ENCODE measurements at places on chromosomes 3 and 15.

DNA sequence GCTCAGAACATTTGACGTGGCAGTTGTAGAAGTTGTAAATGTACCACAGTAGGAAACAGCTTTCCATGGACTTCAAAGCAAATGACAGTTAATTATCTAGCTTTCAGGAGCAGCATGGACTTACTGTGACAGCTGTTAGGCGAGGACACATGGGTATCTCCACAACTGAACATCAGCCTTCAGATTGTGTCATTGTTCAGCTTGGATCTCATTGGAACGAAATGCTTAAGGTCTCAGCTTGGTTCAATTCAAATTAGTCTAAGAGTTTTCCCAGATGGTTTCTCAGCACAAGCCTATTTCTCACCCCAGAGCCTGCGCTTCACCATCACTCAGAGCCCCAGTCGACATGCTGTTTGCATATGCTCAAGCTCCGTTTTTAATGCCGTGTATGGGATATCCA lies 21.1 kb upstream of the GYG1 start:
- no peaks in the 10 kb centered on the region for H3K4me1 ChIP-seq
- H3K27me3 ChIP-seq, result no peaks in the 10 kb centered on the region
- no peaks in the 10 kb centered on the region for H3K36me3 ChIP-seq
- H3K4me3 ChIP-seq, result no peak overlapping the region
- H3K27ac ChIP-seq, result no peak overlapping the region

DNA sequence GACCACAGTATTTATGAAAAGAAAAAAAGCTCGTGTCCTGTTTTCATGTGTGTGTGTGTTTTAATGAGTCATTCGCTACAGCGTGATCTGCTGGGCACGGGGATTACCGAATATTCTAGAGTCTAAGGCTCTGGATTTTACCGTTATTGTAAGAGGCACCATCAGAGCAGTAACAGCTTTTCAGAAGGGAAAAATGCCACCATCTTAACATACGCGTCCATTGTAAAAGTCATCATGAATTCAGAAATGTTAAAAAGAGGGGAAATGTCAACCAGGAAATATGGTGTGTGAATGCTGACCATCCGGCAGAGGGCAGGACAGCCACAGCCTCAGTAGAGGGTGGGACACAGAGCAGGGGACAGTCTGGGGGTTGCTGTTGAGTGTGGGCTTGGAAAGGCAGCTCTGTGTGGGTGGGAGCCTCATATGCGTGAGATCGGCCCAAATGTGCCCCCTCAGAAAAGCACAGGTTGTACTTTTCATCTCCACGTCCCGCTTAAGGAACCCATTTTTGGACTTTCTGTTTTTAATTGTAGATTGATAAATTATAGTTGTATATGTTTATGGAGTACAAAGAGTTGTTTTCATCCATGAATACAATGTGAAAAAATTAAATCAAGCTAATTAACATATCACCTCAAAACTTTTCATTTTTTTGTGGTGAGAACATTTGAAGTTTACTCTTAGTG lies 69.6 kb downstream of the ASB7 start:
- no peaks in the 10 kb centered on the region for H3K4me1 ChIP-seq
- no peak for DNase-seq
- H3K27me3 ChIP-seq, result no peaks in the 10 kb centered on the region
- H3K36me3 ChIP-seq, result no peaks in the 10 kb centered on the region

- no peaks in the 10 kb centered on the region for H3K36me3 ChIP-seq
- no peak for DNase-seq
- H3K27ac ChIP-seq, result no peak overlapping the region
- H3K4me3 ChIP-seq, result no peak overlapping the region
Observed at GRCh38 chr3:67118635-67119034, 120.5 kb downstream of the KBTBD8 start.

GRCh38 chr3:160949460-160949859 lies 155.7 kb downstream of the B3GALNT1 start:
- no peaks in the 10 kb centered on the region for H3K27me3 ChIP-seq
- no peaks in the 10 kb centered on the region for H3K36me3 ChIP-seq
- H3K4me3 ChIP-seq, result no peak overlapping the region
- no peak overlapping the region for H3K27ac ChIP-seq

DNA sequence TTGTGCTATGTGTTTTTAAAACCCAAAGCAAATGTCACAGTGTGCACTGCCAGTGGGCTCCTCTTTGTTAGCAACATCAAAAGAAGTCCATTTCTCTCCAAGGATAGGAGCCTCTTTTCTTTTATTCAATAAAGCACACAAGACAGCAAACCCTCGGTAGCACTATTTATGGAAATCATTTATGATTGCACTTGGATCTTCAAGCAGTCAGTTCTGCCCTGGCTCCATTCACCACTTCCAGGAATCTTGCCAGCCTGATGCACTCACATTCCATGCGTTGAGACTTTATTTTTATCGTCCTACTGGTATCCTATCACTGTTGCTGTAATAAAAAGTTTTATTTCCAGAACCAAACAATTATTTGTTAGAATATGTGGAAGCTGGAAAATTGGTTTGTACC lies 412.1 kb downstream of the TBL1XR1 start:
- H3K4me3 ChIP-seq, result no peak overlapping the region
- H3K27me3 ChIP-seq, result no peaks in the 10 kb centered on the region
- no peak for DNase-seq

GRCh38 chr15:71316911-71317310 lies 201.6 kb downstream of the THSD4 start:
- no peak for DNase-seq
- H3K27me3 ChIP-seq, result no peaks in the 10 kb centered on the region
- no peaks in the 10 kb centered on the region for H3K36me3 ChIP-seq
- no peak overlapping the region for H3K4me3 ChIP-seq

GRCh38 chr3:100650651-100651619 lies 41.5 kb downstream of the ADGRG7 start:
- no peak overlapping the region for H3K27ac ChIP-seq
- H3K27me3 ChIP-seq, result no peaks in the 10 kb centered on the region
- no peaks in the 10 kb centered on the region for H3K4me1 ChIP-seq
- no peak for DNase-seq
- no peak overlapping the region for H3K4me3 ChIP-seq

- H3K4me3 ChIP-seq, result no peak overlapping the region
- H3K27ac ChIP-seq, result no peak overlapping the region
- no peaks in the 10 kb centered on the region for H3K36me3 ChIP-seq
- H3K27me3 ChIP-seq, result no peaks in the 10 kb centered on the region
- DNase-seq, result no peak
- peaks cover 7% of the 10 kb centered on the region for H3K4me1 ChIP-seq
Observed at GRCh38 chr3:127720161-127720823, 47.5 kb downstream of the ABTB1 start.

- H3K27ac ChIP-seq, result 0 out of 2 replicates have a peak overlapping the region, but pooled peaks have one; percentile 64
- H3K4me1 ChIP-seq, result no peaks in the 10 kb centered on the region
- H3K4me3 ChIP-seq, result peak overlapping the region; percentile 46
- no peaks in the 10 kb centered on the region for H3K36me3 ChIP-seq
- H3K27me3 ChIP-seq, result no peaks in the 10 kb centered on the region
Observed at GRCh38 chr3:158671821-158672214, 630 bp downstream of the LXN start.

DNA sequence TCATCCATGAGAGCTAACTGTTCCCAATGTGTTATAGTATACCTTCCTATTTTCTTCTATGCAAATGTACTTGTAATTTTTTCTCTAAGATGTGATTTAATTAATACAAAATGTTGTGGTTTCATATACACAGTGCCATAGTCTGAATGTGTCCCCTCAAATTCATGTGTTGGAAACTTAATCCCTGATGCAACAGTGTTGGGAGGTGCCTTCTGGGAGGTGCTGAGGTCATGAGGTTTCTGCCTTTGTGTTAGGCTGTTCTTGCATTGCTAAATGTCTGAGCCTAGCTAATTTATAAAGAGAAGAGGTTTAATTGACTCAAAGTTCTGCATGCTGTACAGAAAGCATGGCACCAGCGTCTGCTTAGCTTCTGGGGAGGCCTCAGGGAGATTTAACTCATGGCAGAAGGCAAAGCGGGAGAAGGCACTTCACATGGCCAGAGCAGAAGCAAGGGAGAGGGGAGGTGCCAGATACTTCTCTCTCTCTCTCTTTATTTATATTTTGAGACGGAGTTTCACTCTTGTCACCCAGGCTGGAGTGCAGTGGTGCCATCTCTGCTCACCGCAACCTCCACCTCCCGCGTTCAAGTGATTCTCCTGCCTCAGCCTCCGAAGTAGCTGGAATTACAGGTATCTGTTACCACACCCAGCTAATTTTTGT lies 34.7 kb upstream of the BNIP2 start:
- H3K27me3 ChIP-seq, result no peaks in the 10 kb centered on the region
- no peak overlapping the region for H3K27ac ChIP-seq
- no peaks in the 10 kb centered on the region for H3K4me1 ChIP-seq
- H3K4me3 ChIP-seq, result no peak overlapping the region

GRCh38 chr3:143809121-143809621 lies 39.1 kb downstream of the SLC9A9 start:
- peaks cover 3% of the 10 kb centered on the region for H3K4me1 ChIP-seq

GRCh38 chr3:186534113-186534669 lies 10.0 kb downstream of the CRYGS start:
- no peak overlapping the region for H3K27ac ChIP-seq
- H3K4me3 ChIP-seq, result no peak overlapping the region
- no peak for DNase-seq
- H3K4me1 ChIP-seq, result 0 out of 2 replicates have a peak, but pooled peaks cover 3% of the 10 kb centered on the region
- H3K27me3 ChIP-seq, result peaks cover 1% of the 10 kb centered on the region
- H3K36me3 ChIP-seq, result no peaks in the 10 kb centered on the region

- no peaks in the 10 kb centered on the region for H3K27me3 ChIP-seq
- H3K36me3 ChIP-seq, result no peaks in the 10 kb centered on the region
- DNase-seq, result no peak
- H3K4me3 ChIP-seq, result no peak overlapping the region
Observed at GRCh38 chr3:139652561-139652960, 25.2 kb downstream of the NMNAT3 start.

- no peak overlapping the region for H3K27ac ChIP-seq
- H3K36me3 ChIP-seq, result no peaks in the 10 kb centered on the region
- DNase-seq, result peak; percentile 100
- peaks cover 6% of the 10 kb centered on the region for H3K4me1 ChIP-seq
- no peak overlapping the region for H3K4me3 ChIP-seq
- no peaks in the 10 kb centered on the region for H3K27me3 ChIP-seq
Observed at GRCh38 chr15:69394556-69395282, 19.4 kb upstream of the KIF23 start.

DNA sequence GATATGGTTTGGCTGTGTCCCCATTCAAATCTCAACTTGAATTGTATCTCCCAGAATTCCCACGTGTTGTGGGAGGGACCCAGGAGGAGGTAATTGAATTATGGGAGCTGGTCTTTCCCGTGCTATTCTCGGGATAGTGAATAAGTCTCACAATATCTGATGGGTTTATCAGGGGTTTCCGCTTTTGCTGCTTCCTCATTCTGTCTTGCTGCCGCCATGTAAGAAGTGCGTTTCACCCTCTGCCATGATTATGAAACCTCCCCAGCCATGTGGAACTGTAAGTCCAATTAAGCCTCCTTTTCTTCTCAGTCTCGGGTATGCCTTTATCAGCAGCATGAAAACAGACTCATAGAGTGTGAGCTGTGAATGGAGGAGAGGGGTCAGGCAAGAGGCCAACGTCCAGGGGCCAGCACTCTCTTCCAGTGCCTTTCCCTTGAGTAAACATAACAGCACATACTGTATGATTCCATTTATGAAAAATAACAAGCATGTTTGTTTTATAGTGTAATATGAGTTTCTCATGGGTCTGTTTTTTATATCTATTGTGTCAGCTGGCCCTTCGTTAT lies 16.3 kb upstream of the LCTL start:
- H3K4me3 ChIP-seq, result no peak overlapping the region
- no peaks in the 10 kb centered on the region for H3K27me3 ChIP-seq
- no peaks in the 10 kb centered on the region for H3K36me3 ChIP-seq
- H3K27ac ChIP-seq, result no peak overlapping the region

DNA sequence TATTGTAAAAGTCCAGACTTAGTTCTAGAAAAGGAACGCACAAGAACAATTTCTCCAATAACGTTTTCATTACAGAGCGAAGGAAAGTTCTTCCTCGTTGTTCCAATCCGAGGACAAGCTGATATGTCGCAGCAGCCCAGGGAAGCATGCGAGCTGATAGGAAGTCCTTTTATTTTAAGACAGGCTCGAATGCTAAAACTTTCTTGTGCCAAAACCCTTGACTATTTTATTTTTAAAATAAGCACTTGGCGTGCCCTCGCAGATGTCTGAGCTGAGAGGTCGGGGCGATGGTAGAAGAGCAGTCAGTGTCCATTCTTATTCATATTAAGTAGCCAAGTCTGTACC lies 433 bp upstream of the MITF start:
- peak overlapping the region; percentile 71 for H3K4me3 ChIP-seq
- no peaks in the 10 kb centered on the region for H3K4me1 ChIP-seq
- H3K27ac ChIP-seq, result no peak overlapping the region
- no peak for DNase-seq
- no peaks in the 10 kb centered on the region for H3K36me3 ChIP-seq
- peaks cover 11% of the 10 kb centered on the region for H3K27me3 ChIP-seq

DNA sequence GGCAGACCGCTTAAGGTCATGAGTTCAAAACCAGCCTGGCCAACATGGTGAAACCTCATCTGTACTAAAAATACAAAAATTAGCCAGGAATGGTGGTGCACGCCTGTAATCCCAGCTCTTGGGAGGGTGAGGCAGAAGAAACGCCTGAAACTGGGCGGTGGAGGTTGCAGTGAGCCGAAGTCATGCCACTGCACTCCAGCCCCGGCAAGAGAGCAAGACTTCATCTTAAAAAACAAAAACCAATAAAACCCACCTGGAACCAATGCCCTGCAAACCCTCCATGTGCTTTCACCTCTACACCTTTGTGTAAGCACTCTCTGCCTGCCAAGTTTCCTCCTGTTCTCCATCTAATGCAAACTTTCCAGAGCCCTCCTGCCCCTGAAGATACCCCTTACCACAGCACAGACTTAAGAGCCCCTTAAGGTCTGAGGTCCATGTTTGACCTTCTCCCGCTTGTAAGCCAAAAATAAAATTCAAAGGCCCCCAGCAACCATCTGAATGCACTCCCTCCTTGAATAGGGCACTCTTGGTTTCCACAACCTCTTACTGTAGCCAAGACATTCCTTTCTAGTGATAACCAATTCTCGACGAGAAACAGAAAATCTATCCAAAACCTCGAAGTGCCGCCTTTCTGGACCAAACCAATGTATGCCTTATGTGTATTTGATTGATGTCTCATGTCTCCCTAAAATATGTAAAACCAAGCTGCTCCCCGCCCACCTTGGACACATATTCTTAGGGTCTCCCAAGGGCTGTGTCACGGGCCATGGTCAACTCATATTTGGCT lies 3.0 kb downstream of the RPL32 start:
- peaks cover 8% of the 10 kb centered on the region for H3K4me1 ChIP-seq
- DNase-seq, result no peak
- H3K27me3 ChIP-seq, result no peaks in the 10 kb centered on the region
- no peak overlapping the region for H3K4me3 ChIP-seq
- peaks cover 68% of the 10 kb centered on the region for H3K36me3 ChIP-seq
- H3K27ac ChIP-seq, result no peak overlapping the region

DNA sequence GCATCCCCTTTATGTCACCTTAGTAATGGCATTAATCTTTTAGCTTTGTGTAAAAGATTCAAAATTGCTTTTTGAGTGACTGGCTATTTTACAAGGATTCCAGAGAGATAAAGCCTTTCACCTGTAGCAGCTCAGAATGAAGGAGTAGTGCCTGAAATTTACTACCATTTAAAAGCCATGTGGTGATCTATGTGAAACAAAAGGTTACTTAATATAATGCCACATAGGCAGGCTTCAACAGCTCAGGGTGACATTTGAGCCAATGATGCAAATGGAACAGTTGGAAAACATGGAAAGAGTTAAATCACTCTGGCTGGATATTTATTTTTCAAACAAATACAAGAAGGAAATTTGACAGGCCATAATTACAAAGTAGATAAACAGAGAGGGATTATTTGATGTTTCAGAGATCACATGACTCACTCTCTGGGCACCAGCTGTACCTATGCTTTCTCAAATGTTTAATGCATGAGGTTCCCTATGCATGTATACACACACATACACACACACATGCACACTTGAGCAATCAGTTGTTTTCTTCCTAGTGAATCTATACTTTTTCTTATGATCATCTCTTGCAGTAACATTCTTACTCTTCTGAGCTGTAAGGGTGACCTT lies 171.5 kb downstream of the ZMAT3 start:
- no peak for DNase-seq
- H3K4me3 ChIP-seq, result no peak overlapping the region
- H3K27ac ChIP-seq, result no peak overlapping the region
- H3K4me1 ChIP-seq, result no peaks in the 10 kb centered on the region

Data from H1 (cell line).